Glutamatergic neuron (in vitro differentiated cells): ENCODE measurements at places on chromosomes 11 and 22. TPM values are rescaled to one million over a fixed set of nuclear protein-coding genes. Genes with fewer than 3 reads are reported as not detected.

DNA sequence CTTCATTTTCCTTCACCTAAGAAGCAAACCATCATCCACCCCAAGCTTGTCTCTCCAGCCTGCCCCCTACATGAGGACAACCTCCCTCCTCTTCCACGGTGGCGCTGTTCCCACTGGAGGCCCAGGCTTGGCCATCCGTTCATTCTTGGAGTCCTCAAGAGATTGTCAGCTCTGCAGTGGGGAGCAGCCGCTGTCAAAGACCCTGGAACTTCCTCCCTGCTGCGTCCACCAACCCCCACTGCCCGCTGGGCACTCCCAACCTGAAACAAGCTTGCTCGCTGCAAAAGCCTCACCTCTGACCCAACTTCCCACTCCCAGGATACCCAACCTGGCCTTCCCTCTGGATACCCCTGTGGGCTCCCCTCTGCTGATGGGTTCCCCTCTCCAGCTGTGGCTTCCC, 10.4 kb upstream of the CD81 start:
- peaks cover 3% of the 10 kb centered on the region for H3K4me1 ChIP-seq
- no peak overlapping the region for H3K27ac ChIP-seq
- no peak overlapping the region for H3K4me3 ChIP-seq
- peaks cover 11% of the 10 kb centered on the region for H3K27me3 ChIP-seq
- no peak for DNase-seq

Gene BMAL1
- 8.6 TPM for total RNA-seq

Gene KREMEN1
- total RNA-seq = 20.5 TPM

- DNase-seq = no peak
- H3K27me3 ChIP-seq = peaks cover 27% of the 10 kb centered on the region
Observed at GRCh38 chr11:62544581-62545436, 1.8 kb downstream of the AHNAK start.

Gene C11orf21
- not detected for total RNA-seq
